ENCODE measurements at places on chromosomes 2 and 18.

DNA sequence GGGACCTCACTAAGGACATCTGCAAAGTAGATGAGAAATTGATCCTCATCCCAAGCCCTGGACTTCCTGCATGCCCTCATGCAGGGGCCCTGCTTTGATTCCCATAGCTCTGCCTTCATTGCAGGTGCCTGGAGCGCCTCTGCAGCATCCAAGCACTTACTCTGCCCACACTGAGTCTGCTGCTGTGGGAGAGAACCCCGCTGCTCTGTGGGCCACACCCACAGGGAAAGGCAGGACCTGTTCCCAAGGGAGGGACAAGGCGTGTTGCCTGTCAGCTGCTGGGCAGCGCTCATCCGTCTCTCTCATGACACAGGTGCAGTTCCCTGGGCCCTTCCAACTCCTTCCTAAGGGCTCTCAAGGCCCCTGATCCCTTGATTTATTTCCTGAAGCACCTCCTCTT lies 266.8 kb upstream of the SMIM21 start:
- DNase-seq, result no peak

DNA sequence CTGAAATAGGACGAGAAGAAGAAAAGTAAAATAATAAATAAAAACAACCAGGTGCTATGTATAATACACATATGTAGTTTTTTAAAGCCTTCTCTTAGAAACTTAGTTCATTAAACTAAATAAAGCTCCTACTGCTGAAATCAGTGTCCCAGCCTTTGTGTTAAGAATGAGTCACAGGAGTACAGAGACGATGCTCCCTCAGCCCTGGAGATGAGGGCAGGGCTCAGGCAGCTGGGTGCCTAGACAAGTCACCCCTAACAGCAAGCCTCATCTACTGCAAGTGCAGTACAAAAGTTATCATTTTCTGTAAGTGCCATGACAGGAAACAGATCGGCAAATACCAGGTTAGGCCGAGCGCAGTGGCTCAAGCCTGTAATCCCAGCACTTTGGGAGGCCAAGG lies 18.2 kb downstream of the KIDINS220 start:
- peak; percentile 20 for DNase-seq

DNA sequence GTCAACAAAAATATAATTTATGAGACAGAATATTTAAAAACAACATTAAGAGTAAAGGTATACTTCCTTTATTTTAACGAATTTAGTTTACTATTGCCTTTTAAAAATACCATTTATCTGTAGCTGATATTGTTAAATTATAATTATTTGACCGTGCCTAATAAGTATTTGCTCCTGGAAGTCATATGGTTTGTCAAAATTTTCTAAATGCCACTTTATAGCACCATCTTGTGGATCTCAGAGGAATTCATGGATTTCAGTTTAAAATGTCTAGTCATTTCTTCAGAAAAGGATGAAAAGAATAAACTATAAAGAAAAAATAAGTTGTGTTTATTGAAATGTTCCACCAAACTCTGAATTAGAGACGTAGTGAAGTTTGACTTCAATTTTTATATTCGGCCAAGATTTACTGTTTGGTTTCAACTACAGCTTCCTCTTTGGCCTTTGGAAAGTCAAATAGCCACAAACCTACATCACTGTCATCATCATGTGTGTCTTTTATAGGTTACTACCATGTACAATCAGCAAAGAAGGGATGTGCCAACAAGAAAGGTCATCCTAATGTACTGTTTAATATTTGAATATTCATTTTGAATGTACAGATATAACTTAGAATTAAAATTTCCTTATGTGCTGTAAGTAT lies 10.3 kb upstream of the FTCDNL1 start:
- peak; percentile 33 for DNase-seq

DNA sequence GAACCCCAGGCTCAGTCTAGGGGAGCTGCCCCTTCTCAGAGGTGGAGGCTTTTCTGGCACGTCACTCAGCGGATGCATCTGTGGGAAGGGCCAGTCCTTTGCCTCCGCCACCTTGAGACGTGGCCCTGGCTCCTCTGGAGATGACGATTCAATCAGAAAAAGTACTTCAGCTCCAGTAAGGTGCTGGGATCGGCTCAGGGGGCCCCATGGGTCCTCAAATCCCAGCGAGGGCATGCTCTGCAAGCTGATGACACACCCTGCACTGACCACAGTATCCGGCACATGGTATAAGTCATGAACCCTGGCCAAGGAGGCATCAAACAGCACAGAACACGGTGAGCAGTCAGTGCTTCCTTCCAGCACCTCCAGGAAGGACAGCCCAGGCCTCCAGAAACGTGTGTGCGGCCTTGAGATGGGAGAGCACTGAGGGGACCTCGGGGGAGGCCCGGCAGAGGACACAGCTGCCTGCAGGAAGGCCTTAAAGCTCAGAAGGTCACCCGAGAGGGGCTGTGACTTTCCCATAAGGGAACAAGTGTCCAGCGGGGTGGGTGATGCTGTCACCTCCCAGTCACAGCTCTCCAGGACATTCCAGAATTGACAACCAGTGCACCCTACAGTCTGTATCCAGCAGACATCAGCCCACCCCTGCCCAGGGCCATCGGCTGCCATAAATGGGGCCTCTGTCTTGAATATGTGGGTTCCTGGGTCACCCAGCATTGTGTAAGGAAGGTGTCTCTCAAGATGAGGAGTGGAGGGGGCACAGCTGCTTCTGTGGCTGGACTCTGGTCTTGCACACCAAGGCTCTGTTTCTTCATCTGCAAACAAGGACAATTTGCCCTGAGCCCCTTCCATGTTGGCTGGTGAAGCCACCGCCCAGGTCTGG lies 205.8 kb downstream of the NDUFA10 start:
- no peak for DNase-seq

DNA sequence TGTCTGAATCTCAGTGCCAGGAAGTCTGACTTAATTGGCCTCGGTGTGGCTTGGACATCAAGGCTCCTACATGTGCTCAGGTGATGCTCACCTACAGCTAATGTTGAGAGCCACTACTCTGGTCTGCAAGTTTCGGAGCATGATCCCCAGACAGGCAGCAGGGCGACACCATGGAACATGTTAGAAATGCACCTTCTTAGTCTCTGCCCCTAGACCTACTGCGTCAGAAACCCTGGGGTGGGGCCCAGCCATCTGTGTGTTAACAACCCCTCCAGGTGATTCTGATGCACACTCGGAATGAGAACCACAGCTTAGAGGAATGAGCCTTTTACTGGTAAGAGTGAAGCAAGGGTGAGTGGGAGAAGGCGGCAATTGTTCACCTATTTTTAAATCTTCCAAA lies 86.9 kb upstream of the NABP1 start:
- no peak for DNase-seq
